ENCODE measurements at places on chromosomes 7 and 10. TPM values are rescaled to one million over a fixed set of nuclear protein-coding genes. Genes with fewer than 3 reads are reported as not detected.
A peak's percentile ranks its signal among the peaks of the same experiment; 100 is the strongest.

DNA sequence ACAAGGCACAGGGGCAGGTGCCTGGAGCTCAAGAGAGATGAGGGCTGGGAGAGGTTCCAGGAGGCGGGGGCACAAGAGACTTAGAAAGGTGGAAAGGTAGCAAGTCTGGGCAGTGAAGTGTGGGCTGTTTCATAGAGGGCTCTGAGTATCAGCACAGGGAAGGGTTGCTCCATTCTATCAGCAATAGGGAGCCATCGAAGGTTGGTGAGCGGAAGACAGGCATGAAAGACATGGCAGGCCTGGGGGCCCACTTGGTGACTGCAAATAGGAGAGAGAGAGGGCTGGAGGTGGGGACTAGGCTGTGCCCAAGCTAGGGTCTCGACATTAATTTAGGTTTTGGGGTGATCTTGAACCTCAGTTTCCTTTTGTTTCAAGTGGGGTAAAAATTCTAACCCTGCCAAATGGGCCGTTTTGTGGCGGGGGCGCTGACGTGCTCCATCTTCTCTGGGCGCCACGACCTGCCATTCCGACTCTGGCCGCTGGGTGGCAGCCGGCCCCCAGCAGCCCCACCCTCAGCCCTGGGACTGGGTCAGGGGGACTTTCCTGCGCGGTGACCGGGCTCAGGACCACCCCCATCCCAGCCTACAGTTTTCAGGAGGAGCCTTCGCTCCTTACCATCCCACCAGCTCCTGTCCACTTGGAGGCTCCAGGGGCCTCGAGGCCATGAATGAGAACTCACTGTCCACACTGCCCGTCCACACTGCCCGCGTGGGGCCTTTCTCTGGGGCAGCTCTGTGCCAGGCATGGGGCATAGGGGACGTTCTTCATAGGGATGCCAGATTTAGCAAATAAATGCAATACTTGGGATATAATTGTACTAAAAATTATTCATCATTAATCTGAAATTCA is 37.2 kb upstream of the PCBD1 start:
- DNase-seq = peak; percentile 67
- H3K36me3 ChIP-seq = no peaks in the 10 kb centered on the region
- no peak overlapping the region for H3K4me3 ChIP-seq
- H3K27ac ChIP-seq = no peak overlapping the region
- peaks cover 9% of the 10 kb centered on the region for H3K27me3 ChIP-seq

DNA sequence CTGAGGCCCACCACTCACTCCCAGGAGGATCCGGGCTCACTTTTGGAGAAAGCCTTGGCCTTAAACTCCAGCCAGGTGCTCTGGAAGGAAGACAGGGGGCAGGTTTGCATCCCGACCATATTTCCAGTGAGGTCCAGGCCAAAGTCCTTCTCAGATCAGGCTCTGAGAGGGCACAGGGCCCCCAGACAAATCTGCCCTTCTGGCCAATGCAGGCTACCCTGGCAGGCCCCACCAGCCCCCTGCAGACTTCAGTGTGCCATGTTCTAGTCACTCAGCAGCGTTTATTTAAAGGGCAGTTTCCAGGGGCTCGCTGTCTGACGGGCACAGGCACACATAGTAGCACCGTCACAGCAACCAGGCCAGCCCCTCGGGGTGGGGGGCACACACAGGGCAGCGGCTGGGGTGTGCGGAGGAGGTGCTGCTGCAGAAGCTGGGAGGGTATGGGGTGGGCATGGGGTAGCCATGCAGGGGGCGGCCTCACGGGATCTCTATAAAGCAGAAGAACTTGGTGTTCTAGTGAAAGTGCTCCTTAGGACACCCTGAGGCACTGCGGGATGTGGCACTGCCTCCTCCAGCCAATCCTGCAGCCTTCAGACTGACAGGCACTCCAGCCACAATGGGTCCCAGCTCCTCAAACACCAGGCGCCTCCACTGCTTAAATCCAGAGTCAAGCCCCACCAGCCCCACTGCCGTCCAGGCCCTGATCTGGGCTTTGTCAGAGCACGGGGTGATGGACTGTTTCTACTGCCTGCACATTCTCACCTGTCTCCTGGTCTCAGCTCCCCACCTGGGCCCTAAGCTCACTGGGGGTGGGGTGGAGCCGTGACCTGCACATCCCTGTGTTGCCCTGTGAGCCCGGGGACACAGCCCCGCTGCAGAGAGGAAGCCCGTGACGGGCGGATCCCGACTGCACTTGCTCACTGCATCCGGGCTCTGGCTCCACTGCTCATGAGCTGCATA is 9.6 kb upstream of the PYROXD2 start:
- H3K36me3 ChIP-seq = peaks cover 3% of the 10 kb centered on the region
- H3K4me1 ChIP-seq = no peaks in the 10 kb centered on the region
- H3K4me3 ChIP-seq = no peak overlapping the region
- H3K27me3 ChIP-seq = no peaks in the 10 kb centered on the region

DNA sequence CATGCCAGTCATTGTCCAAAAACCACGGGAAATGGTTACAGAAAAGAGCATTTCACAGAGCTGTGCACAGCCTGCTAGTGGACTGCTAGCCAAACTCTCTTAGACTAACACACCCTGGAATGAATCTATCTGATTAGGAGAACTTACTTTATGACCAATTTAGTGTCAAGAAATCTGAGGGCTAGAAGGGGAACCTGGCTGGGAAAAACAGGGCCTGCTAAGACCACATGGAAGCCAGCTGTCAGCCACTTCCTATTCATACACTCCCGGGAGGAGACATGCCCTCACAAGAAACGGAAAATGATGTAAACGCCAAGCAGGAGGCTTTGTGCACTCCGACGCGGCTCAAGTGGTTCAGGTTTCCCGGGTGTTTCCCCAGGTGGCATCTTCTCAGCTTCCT is 54.8 kb downstream of the MPP7 start:
- peaks cover under 1% of the 10 kb centered on the region for H3K4me1 ChIP-seq
- no peaks in the 10 kb centered on the region for H3K27me3 ChIP-seq
- peak overlapping the region; percentile 14 for H3K27ac ChIP-seq
- no peak for DNase-seq
- no peaks in the 10 kb centered on the region for H3K36me3 ChIP-seq
- H3K4me3 ChIP-seq = no peak overlapping the region

DNA sequence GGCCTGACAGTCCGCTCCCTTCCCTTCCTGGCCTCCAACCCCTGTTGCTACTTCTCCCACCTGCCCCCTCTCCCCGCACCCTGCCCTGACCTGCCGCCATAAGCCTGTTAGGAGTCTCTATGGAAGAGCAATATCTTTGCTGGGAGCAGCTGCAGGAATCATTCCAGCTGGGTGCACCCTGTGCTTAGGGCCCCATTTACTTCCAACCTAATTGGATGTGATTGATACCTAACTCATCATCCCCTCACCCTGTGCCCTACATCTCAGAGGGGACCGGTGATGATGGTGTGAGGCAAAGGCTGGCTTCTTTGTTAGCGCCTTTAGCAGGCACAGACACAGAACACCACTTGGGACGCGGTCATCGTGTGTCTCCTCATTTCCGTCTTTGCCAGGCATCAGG is 80.0 kb upstream of the FAM180A start:
- no peak overlapping the region for H3K4me3 ChIP-seq
- no peaks in the 10 kb centered on the region for H3K4me1 ChIP-seq
- no peaks in the 10 kb centered on the region for H3K36me3 ChIP-seq
- no peaks in the 10 kb centered on the region for H3K27me3 ChIP-seq
- DNase-seq = no peak

GRCh38 chr10:49628599-49628998 is 14.8 kb downstream of the CHAT start:
- no peak overlapping the region for H3K4me3 ChIP-seq
- H3K4me1 ChIP-seq = no peaks in the 10 kb centered on the region
- H3K36me3 ChIP-seq = no peaks in the 10 kb centered on the region
- DNase-seq = no peak
- H3K27me3 ChIP-seq = peaks cover 4% of the 10 kb centered on the region

GRCh38 chr7:135795846-135796570 is 47.4 kb upstream of the FAM180A start:
- peaks cover 3% of the 10 kb centered on the region for H3K27me3 ChIP-seq
- H3K4me3 ChIP-seq = no peak overlapping the region
- DNase-seq = no peak
- H3K4me1 ChIP-seq = peaks cover 6% of the 10 kb centered on the region
- H3K36me3 ChIP-seq = no peaks in the 10 kb centered on the region

DNA sequence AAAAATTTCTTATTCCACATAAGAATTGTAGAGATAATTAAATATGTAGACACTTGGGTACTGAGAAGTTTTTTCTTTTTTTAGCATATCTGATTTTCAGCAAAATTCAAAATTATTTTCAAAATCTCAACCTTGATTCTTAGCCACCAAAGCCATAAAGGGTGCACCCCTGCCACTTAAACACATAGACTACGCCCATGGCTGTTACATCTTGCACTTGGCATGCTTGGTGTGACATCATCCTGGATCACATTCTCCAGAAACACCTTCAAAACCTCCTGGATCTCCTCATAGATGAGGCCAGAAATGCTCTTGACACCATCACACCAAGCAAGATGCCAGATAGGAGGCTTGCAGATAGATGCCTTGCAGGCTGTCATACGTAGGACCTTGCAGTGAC is 89.1 kb upstream of the KLF14 start:
- H3K4me1 ChIP-seq = no peaks in the 10 kb centered on the region
- H3K27me3 ChIP-seq = peaks cover 7% of the 10 kb centered on the region
- H3K27ac ChIP-seq = no peak overlapping the region
- no peak for DNase-seq
- H3K4me3 ChIP-seq = no peak overlapping the region

GRCh38 chr10:33900596-33900995 is 566.1 kb upstream of the NRP1 start:
- peaks cover 5% of the 10 kb centered on the region for H3K36me3 ChIP-seq
- no peaks in the 10 kb centered on the region for H3K27me3 ChIP-seq
- no peak for DNase-seq
- H3K27ac ChIP-seq = no peak overlapping the region
- H3K4me3 ChIP-seq = no peak overlapping the region
- H3K4me1 ChIP-seq = peaks cover 10% of the 10 kb centered on the region

DNA sequence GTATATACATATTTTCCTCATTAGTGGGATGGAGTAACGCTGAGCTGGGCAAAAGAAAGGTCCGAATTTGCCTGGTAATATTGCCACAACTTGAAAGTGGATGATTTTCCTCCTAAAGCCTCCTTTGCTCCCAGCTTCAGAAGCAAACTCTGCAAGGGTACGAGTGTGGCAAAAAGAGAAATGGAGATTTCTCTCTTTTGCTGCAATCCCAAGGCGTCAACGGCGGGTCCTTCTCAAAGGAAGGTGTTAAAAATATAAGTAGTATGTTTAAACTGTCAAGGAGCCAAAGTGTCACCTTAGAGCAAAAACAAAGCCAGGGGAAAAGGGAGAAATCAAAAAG is 12.4 kb upstream of the HOXA2 start:
- no peak overlapping the region for H3K27ac ChIP-seq
- H3K4me1 ChIP-seq = peaks cover 30% of the 10 kb centered on the region
- H3K4me3 ChIP-seq = peak overlapping the region; percentile 87
- peaks cover 4% of the 10 kb centered on the region for H3K36me3 ChIP-seq

- no peak for DNase-seq
- no peaks in the 10 kb centered on the region for H3K4me1 ChIP-seq
- H3K27me3 ChIP-seq = no peaks in the 10 kb centered on the region
- H3K4me3 ChIP-seq = no peak overlapping the region
- no peaks in the 10 kb centered on the region for H3K36me3 ChIP-seq
Observed at GRCh38 chr10:131175891-131176290, 135.6 kb downstream of the TCERG1L start.

DNA sequence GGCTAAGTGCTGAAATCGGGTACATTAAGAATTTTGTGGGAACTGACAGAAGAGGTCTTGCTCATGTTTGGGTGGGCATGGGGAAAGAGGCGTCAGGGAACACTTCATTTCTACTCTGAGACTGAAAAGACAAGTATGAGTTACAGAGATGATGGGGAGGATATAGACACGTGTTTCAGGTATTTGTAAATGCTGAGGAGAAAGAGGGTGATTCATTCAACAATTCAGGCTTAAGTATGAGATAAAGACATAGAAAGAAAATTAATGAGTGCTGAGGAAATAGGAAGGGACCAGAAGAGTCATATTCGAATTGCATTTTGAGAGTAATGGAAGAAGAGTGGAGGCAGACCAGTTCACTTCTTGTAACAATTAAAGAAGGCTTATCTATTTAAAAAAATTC is 143.6 kb downstream of the HBP1 start:
- no peaks in the 10 kb centered on the region for H3K27me3 ChIP-seq
- H3K4me3 ChIP-seq = no peak overlapping the region
- no peak for DNase-seq
- H3K27ac ChIP-seq = peak overlapping the region; percentile 44

DNA sequence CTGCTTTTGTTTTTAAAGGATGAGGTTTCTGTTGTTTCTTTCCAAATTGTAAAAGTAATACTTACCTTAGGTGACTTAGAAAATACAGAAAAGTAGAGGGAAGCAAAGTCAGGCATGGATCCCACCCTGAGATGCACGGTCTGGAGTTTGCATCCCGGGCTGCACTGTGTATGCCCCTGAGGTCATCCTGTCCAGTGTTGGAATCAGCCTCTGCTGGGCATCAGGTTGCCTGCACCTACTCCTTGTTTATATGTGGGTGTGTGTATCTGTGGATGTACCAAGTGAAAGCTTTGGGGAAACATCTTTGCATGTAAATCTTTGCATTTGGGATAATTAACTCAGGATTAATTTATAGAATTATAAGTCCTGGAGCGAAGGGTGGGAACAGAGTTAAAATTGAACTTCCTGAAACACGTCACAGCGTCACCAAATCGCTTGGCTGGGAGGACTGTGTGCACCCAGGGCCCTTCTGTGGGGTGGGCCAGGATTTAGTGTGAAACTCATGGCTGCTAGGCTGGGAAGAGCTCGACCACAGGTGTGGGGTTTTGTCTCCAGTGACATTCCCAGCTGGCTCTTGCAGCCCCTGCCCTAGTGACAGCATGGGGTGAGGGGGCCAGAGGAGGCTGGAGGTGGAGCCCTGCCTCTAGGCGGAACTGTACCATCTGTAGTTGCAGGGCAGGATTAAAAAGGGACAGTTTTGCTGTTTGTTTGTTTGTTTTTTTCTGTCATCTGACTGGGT is 27.9 kb downstream of the GTF2IRD1 start:
- H3K27me3 ChIP-seq = no peaks in the 10 kb centered on the region
- no peak overlapping the region for H3K27ac ChIP-seq
- no peak for DNase-seq
- peaks cover 50% of the 10 kb centered on the region for H3K4me1 ChIP-seq
- no peak overlapping the region for H3K4me3 ChIP-seq

GRCh38 chr7:134842886-134843430 is 63.5 kb downstream of the CALD1 start:
- H3K4me3 ChIP-seq = no peak overlapping the region
- no peaks in the 10 kb centered on the region for H3K27me3 ChIP-seq
- no peaks in the 10 kb centered on the region for H3K36me3 ChIP-seq
- no peak for DNase-seq
- no peaks in the 10 kb centered on the region for H3K4me1 ChIP-seq
- peak overlapping the region; percentile 51 for H3K27ac ChIP-seq

DNA sequence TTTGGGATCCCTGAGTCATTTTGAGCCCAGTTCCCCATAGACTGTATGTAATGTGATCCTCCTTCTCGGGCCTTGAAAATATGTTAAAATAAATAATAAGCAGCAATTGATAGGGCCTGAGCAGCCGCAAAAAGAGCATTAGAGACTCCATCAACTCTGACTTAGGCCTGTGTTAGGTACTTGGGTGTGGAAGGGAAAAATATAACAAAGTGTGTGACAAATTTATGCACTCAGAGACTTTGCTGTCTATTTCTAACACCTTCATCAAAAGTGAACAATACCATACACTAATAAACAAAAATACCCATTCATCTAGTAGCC is 31.4 kb upstream of the HABP2 start:
- no peak overlapping the region for H3K4me3 ChIP-seq
- no peak for DNase-seq
- H3K27me3 ChIP-seq = no peaks in the 10 kb centered on the region
- peaks cover 15% of the 10 kb centered on the region for H3K4me1 ChIP-seq

SAMD9L gene
- total RNA-seq = not detected

PPP1R3A gene
- not detected for total RNA-seq

FOXI2 gene
- not detected for total RNA-seq

YAE1 gene
- total RNA-seq = 42.5 TPM

LRRN3 gene
- 6.1 TPM for total RNA-seq

ZNF485 gene
- 8.4 TPM for total RNA-seq

CCL24 gene
- not detected for total RNA-seq
